Left lung (tissue), 14 donors: ENCODE measurements at places on chromosomes 16 and 17. TPM values are rescaled to one million over a fixed set of nuclear protein-coding genes. Genes with fewer than 3 reads are reported as not detected.

DNA sequence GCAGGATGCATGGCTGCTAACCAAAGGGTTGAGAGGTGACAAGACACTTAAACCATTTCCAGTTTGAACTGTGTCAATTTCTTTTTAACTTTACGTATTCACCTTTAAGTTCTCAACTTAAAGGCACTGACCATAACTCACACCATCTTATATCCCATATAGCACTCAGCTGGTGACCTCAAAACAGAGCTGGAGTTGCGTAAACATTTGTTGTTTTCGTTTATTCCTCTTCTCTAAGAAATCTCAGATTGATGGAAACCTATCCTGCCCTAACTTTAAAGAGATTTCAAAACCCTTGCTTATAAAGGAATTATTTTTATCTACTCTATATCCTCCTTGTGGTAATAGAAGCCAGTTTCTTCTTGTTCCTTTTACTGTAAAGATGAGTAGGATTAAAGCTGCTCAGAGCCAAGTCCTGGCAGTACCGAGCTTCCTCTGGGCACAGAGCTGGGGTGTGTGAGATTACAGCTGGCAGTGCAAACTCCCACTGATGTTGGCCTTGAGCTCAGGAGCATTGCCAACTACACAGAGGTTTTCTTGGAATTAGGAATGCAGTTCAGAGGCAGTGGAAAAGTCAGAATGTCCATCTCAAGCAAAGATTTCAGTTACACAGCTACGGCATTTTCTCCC is 1.3 kb downstream of the KCTD2 start:
- DNase-seq = no peak

- peak; percentile 68 for DNase-seq
These were observed 835 bp downstream of the NME4 start for GRCh38 chr16:397736-398332.

Gene RTN4RL1
- total RNA-seq = 5.1 TPM

Gene NACA2
- not detected for total RNA-seq

- DNase-seq = no peak
These were observed 35.0 kb downstream of the DHRS7B start for GRCh38 chr17:21161498-21162393.

GRCh38 chr17:8121681-8122421 is 2.1 kb downstream of the HES7 start:
- no peak for DNase-seq

DNA sequence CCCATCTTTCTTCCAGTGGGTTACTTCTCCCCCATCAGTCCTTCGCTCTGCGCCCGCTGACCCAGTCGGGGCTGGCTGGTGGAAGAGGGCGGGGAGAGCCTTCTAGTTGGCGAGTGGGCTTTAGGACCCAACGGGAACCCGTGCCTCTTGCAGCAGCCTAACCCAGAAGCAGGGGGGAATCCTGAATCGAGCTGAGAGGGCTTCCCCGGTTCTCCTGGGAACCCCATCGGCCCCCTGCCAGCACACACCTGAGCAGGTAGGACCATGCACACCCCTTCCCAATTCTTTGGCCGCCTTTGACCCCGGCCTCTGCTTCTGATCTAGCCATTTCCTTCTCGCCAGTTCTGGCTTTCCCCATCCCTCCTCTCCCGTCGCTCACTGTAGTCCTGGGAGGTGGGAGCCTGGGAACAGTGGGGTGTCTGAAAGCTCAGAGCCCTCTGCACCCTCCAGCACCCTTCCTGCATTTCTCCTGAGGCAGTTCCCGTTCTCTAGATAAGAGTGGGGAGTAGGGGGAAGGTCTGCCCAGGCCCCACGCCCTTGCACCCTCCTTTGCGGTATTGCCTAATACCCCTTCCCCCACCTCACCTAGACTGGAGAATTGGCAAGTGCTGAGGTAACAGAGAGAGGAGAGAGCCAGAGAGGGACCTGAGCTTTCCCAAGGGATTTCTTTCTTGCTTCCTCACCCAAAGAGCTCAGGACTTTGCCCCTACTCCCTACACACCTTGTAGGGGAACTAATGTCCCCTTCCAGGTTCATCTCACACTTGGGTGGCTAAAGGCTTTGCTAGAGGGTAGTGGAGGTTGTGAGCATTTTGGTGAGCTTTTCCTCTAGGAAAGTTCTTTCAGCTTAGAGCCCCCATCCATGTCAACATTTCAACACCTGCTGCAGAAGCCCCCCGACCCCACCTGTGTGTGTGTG is at the start of gene RARA:
RARA (plus strand) TSS at position 150 of the 918 bp plus-strand sequence. CDS start 22,039 bp downstream, outside the sequence.
- peak; percentile 83 for DNase-seq

DNA sequence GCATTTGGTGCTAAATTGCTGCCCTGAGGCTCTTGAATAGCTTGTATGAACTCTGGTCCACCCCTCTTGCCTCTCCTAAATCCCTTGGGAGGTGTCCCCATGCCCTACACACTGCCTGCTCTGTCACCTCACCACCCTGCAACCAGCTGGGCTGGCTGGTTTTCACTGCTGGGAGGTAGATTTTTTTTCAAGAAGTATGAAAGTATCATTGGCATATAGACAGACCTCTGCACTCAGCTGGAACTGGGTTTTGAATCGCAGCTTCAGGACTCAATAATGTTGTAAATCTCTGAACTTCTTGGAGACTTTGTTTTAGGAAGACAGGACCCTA is 184.9 kb downstream of the MSI2 start:
- no peak for DNase-seq

Gene CORO6
- total RNA-seq = 3.8 TPM

DNA sequence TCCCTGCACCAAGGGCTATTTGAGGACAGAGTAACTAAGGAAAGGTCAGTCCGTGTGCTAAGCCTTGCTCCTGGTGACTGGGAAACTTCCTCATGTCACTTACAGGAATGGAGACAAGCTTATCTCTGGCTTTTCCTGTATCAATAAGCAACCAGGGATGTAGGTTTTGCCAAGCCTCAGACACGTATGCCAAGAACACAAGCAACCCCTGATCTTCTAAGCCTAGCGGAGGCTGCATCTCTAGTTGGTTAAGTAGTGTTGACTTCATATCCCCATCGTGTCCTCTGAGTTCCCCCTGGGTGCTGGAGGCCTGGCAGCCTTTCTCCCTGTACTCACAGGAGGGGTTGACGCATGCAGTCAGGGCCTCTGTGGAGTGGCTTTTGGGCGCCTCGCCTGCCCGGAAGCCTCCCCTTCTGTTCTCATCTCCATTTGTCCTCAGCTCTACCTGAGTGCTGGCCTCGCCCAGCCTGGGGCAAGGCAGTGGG is 1.4 kb upstream of the C1QTNF1 start:
- no peak for DNase-seq

Gene PITPNM3
- total RNA-seq = 12.3 TPM

DNA sequence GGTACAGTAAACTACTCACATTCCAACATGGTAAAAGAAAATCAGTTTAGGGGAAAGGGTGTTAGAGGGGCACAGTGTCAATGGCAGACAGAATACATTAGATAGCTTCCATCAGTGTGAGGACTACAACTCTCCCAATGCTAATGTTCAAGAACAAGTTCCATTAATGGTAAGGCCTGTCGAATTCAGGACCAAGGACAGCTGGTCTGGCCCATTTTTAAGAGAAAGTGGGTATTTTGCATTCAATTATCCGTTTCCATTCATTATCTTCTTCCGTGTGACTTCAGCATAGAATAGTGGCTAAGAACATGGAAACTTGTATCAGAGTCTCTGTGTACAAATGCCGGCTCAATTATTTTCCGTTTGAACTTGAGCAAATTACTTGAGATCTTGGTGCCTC is 98.4 kb downstream of the XYLT1 start:
- DNase-seq = no peak

Gene CRYBA1
- not detected for total RNA-seq

- DNase-seq = no peak
These were observed 15.8 kb downstream of the KRABD2 start for GRCh38 chr17:8360751-8361150.

GRCh38 chr16:46775214-46775613 is 27.1 kb upstream of the MYLK3 start:
- no peak for DNase-seq

DNA sequence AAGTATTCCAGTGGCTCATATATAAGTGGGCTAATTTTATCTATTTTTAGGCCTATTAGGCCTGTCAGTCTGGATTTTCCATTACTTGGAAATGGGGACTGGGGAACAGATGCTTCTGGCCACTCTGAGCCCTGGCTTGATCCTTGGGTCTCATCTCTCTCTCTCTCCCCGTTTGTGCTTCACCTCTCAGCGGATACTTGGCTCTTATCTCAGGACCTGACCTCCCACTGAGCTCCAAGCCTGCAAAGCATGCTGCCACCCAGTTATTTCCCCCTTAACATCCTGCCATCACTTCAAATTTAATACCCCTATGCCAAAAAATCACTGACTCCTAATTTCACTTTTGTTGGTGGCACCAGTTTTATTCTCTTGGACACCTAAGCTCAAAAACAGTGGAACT is 4.2 kb downstream of the ZNF843 start:
- no peak for DNase-seq

Gene TBC1D3
- not detected for total RNA-seq
